Dermis microvascular lymphatic vessel endothelial cell (primary cell): ENCODE measurements at places on chromosomes 7 and 10.
A peak's percentile ranks its signal among the peaks of the same experiment; 100 is the strongest.

- no peak for DNase-seq
Observed at GRCh38 chr7:56097700-56098099, 4.9 kb upstream of the PHKG1 start.

DNA sequence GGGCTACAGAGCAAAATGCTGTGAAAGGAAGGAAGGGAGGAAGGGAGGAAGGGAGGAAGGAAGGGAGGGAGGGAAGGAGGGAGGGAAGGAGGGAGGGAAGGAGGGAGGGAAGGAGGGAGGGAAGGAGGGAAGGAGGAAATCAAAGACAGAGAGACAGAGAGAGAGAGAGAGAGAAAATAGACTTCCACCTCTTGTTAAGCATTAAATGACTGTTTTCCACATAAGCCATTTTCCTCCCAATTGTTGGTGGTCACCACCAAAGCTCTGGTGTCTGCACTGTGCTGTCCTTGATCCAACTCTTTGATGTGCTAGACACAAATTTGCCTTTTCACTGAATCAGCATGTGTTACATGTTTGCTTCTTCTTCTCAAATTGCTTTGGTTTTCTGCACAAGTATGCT lies 90.7 kb upstream of the INHBA start:
- no peak for DNase-seq

DNA sequence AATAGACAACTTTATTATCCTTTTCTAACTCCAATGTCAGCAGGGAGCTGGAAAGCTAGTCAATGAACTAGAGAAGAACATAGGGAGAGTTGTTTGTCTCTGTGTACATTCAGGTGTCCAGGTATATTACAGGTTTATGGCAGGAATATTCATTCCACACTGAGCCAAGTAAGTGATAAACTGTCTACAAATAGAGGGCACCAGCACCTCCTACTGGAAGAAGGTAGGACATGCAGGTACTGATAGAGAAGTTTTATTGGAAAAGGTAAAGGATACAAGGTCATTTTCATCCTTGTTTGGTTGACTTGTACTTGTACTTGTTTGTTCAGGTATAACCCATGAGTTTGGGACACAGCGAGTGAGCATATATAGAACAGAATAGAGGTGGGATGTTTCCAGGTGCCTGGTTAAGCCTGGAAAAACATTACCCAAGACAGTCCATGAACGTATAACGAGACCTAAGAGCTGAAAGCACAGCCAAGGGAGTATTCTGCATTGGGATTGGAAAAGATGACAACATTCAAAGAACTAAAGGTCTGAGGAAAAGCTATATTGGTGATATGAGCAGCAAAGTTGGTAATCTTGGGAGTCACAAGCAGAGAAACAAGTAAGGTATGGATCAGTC lies 61.4 kb upstream of the PPP1R3C start:
- DNase-seq, result peak; percentile 11

- no peak for DNase-seq
Observed at GRCh38 chr7:46549892-46550639, 629.0 kb upstream of the IGFBP3 start.

DNA sequence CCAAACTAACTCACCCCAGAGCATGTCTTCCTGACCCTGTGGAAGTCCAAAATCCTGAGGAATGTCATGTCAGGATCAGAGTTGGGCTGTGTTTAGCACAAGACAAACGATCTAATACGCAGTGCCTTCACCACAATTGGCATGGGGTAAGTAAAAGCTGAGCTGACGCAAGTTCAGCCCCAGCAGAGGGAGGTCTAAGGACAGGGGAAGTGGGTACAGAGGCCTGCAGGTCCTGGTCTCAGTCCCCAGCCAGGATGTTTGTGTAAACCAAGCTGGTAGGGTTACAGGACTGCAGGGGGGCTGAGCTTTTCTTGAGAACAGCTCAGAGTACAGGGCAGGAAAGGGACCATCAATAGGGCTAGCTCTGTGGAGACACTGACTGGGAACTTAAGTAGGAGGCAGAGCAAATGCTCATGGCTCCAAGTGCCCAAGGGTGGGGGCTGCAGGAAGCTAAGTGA lies 5.3 kb upstream of the KCNIP2 start:
- DNase-seq, result no peak

- no peak for DNase-seq
Observed at GRCh38 chr10:132097609-132098377, 32.0 kb downstream of the JAKMIP3 start.

DNA sequence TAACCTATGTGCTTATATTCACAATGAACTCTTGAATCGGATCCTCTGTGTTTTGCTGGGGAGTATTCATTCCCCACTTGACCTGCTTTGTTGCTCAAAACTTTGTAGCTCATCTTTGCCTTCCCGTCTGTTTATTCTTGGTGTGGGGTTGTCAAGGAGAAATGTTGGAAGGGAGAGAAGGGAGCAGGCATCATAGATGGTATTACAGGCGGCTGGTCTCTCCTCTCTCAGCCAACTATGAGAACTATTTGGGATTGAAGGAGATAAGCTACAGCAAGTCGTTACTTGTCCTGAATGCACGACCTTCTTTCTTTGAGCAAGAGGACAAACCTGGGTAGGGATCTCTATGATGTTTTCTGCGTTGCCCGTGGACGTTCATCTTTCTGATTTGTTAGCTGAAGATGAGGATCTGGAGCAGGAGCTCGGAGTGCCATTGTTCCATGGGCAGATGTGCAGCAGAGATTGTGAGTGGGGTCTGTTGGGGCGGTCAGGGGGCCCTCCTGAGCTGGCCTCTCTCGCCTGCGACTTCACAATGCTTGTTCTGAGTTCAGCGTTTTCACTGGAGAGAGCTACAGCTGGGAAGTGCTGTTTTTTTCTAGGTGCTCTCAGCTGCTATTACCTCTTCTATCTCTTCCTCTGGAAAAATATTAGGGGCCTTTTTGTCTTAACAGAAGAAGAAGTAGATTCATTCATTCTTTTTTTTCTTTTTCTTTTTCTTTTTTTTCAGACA lies 126.9 kb upstream of the KLF6 start:
- no peak for DNase-seq

GRCh38 chr10:61398366-61399129 lies 54.6 kb downstream of the TMEM26 start:
- DNase-seq, result no peak

DNA sequence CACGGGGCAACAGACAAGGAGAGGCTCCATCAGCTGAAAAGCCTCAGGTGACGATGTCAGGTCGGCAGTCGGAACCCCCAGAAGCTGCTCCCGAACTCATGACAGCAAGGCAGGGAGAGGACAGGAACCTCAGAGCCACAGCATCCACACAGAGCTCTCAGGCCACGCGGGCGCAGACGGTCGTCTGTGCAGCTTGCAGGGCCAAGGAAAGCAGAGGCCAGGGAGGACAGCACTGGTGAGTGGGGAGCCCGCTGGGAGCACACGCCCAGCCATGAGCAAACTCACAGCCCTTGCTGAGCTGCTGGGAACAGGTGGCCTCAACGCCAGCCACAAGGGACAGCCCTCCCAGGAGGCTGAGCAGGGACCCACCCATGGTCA lies 138.9 kb downstream of the MAD1L1 start:
- DNase-seq, result no peak

DNA sequence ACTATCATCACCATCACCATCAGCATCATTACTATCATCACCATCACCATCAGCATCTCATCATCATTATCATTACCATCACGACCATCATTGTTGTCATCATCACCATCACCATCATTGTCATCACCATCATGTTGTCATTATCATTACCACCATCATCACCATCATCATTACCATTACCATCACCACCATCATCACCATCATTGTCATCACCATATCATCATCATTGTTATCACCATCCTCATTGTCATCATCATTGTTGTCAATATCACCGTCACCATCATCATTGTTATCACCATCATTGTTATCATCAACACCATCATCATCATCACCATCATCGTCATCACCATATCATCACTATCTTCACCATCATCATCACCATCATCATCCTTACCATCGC lies 124.3 kb downstream of the PTPRN2 start:
- DNase-seq, result no peak

GRCh38 chr7:50449501-50449880 lies 659 bp downstream of the FIGNL1 start:
- no peak for DNase-seq
